Astrocyte (in vitro differentiated cells and primary cell): ENCODE measurements at places on chromosomes 16 and 17.

DNA sequence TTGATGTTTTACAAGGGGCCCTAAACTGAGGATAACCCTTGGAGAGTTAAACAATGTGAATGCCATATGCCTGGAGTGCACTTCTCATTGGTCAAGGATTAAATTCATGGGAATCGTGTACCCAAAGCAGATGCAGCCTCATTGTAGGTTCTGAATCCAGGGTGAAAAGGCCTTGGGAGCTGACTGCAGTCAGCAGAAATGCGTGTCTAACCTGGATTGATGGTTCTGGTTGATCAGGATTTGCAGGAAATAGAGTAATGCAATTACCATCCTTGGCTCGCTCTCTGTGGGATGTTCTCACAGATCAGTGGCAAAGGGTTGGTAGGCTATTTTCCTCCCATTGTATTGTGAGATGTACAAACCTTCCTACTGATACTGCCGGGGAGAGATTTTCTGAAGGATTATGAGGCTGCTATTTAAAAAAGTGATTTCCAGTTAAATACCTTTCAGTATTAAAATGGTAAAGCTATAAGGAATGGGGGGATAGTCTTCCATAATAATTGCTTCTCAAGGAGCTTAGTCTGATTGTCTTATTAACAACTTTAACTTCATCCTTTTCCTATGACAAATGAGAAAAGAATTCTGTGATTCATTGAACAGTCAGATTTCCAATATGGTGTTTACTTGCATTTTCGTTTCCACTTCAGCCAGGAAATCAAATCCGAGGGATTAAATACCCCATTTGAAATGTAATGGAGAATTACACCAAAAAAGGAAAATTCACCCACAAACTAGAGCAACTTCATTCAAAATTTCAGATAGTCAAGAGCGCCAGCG lies 1028.1 kb upstream of the EEF2KMT start:
- peak; percentile 93 for DNase-seq

DNA sequence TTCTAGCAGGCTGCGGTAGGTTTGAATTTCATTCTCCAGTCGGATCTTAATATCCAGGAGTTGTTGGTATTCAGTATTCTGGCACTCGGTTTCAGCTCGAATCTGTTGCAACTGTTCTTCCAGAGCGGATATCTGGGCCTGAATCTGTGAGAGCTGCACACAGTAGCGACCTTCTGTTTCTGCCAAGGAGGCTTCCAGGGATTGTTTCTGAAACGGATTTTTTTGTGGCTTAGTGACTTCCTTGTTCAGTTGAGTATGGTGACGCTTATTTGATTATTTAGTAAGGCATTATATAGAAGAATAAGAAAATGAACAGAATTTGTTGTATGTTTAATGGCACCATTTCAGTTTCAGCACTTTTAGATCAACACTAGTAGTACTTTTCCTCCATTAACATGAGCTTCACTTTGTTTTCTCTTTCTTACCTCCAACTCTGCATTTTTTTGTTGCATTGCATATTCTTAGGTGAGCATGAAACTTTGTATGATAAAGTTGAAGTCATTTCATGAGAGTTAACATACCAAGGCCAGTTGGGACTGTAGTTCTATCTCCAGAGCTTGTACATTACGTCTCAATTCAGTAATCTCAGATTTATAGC lies 2.8 kb downstream of the KRT10 start:
- peak; percentile 13 for DNase-seq

GRCh38 chr16:20807862-20808261 lies 1.5 kb downstream of the REXO5 start:
- DNase-seq: no peak

GRCh38 chr16:62568926-62569325 lies 532.7 kb upstream of the CDH8 start:
- DNase-seq: no peak

DNA sequence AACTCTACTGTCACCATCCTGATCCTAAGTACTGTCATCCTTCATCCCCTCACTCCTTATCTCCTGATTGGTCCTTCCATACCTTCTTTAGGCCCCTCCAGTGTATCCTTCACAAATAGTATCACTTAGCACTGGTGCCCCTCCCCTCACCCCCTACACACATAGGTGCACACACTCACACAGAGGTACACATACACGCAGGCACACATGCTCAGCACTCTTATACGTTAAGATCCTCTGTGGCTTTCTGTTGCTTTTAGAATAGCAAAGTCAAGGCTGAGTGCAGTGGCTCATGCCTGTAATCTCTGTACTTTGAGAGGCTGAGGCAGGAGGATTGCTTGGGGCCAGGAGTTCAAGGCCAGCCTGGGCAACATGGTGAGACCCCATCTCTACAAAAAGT lies 32.1 kb downstream of the CDRT15 start:
- no peak for DNase-seq

- no peak for DNase-seq
These were observed 51.4 kb downstream of the MFSD11 start for GRCh38 chr17:76789235-76789788.

GRCh38 chr17:76438906-76439305 lies 14.0 kb downstream of the UBE2O start:
- no peak for DNase-seq

- DNase-seq: no peak
These were observed 44.6 kb upstream of the ADCY9 start for GRCh38 chr16:4160658-4161430.

- no peak for DNase-seq
These were observed 607 bp upstream of the NCOR1 start for GRCh38 chr17:16215965-16216316.

- no peak for DNase-seq
These were observed 239.1 kb upstream of the TOX3 start for GRCh38 chr16:52786091-52786490.

DNA sequence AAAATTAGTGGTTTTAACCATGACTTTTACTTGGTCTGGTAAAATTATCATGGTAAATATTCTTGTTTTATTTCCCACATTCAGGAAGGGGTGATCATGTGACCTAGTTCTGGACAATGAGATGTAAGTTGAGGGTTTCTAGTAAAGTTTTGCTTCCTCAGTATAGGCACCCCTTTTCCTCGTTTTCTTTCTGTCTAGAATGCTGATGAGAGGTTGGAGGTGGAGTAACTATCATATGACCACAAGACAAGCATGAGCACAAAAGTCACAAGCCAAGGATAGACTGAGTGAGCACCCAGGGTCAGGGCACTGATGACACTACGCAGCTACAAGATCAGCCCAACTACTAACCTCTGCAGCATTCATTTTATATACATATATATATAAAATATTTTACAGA lies 53.9 kb downstream of the MYO1D start:
- no peak for DNase-seq

DNA sequence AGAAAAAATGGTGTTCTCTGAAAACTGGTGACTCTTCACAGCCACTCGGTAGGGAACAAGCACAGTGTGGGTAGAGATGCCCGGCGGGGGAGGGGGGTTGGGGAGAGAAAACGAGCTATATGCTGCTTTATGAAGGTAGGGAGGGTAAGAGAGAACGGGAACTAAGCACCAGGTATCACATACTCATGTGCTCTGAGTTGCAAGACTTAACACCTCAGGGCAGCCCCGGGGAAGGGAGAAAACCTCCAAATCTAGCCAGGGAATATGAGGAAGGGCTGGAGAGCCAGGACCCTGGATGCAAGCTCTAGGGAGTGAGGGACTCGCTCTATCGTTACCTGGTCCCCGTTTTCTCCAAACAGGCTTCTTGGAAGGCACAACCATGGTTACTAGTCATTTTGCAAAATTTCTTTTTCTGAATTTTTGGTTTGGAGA lies 35.3 kb downstream of the HIC1 start:
- DNase-seq: no peak

GRCh38 chr16:78485188-78485916 lies 385.9 kb downstream of the WWOX start:
- no peak for DNase-seq

DNA sequence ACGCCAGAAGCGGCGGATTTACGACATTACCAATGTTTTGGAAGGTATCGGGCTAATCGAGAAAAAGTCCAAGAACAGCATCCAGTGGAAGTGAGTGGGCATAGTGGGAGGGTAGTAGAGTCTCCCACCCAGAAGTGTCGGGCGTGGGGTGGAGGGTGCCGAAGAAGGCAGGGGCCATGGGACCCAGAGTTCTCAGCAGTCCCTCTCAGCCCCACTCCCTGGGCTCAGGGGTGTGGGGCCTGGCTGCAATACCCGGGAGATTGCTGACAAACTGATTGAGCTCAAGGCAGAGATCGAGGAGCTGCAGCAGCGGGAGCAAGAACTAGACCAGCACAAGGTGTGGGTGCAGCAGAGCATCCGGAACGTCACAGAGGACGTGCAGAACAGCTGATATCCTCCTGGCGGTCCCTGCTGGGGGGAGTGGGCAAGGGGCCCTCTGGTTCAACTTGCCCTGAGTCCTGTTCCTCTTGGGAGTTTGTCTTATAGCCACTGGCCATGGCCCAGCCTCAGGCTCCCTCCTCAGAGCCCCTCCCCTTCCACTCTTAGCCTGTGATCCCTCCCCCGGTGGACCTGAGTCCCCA lies 916 bp downstream of the E2F4 start:
- DNase-seq: no peak

GRCh38 chr17:42989141-42989540 lies 8.8 kb downstream of the RUNDC1 start:
- no peak for DNase-seq

DNA sequence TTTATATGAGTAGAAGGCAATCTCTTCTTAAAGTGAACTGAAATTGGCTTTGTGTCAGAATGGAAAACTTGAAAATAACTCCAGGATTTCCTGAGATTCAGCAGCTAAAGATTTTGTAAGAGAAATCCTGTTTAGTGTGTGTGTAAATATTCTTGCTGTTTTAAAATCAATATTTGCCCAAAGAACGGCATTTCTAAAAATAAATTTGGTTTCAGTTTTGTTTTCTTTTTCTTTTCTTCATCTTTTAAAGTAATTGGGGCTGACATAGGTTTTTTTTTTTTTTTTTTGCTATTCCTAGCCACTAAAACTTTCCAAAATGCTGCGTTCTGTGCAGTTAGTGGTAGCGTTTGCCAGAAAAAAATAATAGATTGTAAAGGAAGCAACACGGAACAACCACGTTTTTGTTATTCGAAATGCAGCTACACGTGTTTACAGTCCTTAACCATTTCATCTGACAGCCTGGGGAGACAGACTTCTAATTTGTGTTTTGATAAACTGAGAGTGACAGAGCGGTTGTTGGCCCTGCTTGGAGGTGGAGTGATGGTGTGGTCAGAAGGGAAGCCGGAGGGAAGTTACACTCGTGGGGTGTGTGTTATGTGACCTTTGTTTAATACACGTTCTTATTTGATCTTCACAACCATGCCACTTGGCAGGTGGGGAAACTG lies 21.6 kb upstream of the SMPD3 start:
- no peak for DNase-seq

- DNase-seq: no peak
These were observed 234.0 kb downstream of the MSI2 start for GRCh38 chr17:57490111-57490845.

DNA sequence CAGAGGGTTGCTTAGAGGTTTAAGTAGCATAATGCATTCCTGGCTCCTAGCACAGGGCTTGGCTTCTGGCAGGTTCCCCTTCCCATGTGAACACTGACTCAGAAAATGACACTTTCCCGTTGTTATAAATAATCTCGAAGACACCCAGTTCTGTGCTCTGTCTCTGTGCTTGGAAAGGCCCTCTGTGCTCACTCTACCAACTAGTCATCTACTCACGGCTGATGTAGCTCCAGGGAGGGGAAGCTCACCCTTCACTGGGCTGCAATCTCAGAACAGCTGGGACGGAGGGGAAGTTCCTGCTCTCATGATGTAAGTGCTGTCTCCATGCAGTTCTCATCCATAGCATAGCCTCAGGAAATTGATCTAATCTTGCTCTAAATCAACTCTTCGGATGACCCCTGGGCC lies 230.5 kb upstream of the ASIC2 start:
- DNase-seq: no peak

DNA sequence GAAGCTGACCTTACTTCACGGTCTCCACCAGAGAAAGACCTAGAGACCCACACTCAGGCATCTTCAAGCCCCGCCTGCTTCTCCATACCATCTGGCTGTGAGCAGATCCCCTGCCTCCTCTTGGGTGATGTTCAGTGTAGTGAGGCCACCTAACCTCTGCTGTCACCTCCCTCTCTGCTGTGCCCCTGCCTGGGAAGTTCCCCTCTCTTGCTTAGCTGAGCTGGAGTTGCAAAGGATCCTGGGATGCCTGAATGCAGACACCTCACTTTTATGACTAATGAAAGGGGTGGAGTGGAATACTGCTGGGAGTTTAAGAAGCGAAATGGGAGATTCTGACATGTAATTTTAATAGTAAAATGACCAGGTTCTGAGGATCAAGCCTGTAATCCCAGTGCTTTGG lies 5.8 kb downstream of the IRX3 start:
- DNase-seq: no peak
